ENCODE measurements at places on chromosomes 2 and 18.

DNA sequence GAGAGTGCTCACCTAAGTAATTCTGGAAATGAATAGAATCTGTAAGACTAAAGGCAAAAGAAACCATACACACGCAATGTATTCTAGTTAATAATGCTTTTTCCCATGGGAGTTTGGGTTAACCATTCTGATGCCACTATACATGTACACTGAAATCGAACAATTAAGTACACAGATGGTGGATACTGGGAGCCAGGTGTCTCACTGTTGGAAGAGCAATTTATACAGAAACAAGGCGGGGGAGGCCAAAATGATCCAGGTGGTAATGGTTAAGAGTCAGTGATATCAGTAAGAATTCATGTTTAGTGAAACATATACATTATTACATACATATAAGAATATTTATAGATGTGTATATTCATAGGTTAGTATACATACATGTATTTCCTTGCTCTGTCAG, 67.2 kb downstream of the TMEM131 start:
- no peak for DNase-seq

DNA sequence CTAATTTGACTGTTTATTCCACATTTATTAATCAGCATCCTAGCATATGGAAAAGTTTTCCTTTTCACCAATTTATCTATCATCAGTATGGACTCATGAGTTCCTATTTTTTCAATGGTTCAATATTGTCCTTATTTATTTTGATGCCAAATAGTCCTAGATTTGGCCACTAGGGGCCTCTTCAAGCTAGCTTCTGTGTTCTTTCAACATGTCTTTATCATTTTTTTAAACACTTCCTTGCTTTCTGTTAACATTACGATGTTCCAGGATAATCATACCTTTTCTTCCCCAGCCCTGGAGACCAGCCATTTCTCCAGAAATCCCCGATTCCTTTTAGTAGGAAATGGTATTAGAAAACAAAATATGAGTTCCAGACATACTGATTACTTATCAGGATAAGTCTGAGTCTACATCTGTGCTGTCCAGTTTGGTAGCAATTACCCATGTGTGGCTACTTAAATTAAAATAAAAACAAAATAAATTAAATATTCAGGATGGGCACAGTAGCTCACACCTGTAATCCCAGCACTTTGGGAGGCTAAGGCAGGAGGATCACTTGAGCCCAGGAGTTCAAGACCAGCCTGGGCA, 70.6 kb downstream of the RPE start:
- DNase-seq: no peak

GRCh38 chr18:55319459-55320193, 268.4 kb downstream of the TCF4 start:
- DNase-seq: no peak

DNA sequence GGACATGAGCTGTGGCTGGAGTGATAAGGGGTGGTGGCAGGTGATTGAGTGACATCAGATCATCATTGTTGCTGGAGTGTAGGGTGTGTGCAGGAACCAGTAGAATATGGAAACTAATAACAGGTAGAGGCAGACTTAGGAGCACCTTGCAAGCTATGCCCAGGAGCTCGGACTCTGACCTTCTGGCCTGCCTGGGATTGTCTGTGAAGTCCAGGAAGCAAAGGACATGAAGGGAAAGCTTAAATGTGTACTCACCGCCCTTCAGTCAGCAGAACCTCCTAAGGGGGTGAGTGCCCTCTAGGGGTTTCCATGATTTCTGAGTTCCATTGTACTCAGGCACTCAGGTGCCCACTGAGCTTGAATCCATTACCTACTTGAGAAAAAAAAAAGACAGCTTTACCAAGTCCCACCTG, 104.2 kb downstream of the CRIM1 start:
- DNase-seq: no peak

- DNase-seq: no peak
These were observed 11.7 kb downstream of the TTC21B start for GRCh38 chr2:165941827-165942226.

- DNase-seq: no peak
These were observed 82.8 kb downstream of the INHBB start for GRCh38 chr2:120428748-120429147.

DNA sequence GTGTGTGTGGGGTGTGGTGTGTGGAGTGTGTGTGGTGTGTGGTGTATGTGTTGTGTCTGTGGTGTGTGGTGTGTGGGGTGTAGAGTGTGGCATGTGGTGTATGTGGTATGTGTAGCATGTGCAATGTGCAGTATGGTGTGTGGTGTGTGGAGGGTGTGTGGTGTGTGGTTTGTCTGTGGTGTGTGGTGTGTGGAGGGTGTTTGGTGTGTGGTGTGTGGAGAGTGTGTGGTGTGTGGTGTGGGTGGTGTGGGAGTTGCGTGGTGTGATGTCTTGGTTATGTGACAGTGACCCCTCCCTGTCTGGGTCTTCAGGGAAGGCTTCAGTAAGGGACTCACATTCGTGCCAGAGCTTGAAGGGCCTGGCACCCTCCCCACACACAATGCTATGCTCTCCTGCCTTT, 718.2 kb upstream of the SOX11 start:
- DNase-seq: no peak

DNA sequence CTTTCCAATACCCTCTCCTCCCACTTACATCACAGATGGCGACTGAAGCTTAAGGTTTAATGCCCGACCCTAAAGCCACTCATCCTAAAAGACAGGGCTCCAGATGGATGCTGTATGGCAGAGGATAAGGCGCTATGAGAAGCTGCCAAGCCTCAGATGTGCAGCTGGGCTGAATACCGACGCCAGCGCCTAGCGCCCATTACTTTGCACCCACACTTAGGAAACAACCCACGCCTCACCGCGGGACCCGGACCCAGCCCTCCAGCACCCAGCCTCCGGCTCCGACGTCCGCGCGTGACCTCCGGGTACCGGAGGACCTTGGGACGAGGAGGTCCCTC, 335 bp downstream of the TRAK2 start:
- no peak for DNase-seq

DNA sequence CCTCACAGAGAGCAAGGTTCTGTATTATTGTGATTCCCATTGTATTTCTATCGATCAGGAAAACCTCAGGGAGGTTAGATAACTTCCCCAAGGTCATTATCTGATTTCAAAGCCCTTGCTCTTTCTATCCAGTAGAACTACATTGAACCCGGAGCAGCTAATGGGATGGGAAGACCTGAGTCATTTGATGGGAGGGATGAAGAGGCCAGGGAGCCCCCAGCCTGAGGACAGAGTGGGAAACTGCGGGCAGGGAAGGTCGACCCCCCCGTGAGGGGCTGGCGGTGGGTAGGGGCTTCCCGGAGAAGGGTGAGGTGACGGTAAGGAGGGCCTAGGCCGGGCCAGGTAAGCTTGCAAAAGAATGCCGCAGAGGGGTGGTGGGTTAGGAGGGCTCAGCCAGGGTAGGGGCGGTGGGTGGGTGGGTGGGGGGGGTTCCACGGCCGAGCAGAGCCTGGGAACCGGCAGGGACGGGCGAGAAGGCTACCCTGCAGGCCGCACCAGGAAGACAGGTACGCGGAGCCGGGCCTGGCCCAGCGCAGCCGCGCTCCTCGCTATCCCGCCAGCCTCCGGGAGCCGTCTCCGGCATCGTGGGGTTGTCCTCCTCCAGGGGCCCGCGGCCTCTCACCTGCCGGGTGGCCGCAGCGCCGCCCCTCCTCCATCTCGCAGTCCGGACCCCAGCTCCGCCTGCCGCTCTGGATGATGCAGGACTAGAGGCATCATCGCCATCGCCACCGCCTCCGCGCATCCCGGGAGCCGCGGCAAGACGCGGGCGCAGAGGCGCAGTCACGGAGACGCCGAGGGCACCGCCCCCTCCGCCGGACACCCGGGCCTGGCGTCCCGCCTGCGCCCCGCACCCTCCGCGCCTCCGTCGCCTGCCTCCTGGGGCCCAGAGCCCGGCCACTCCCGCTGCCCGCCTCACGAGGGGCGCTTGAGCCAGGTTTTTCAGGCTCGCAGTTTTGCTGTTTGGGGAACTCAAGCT, at the start of gene GPR75:
Gene GPR75, minus strand, starts transcription at position 762 of the 976 bp plus-strand sequence. CDS start 5,211 bp downstream, outside the sequence.
- no peak for DNase-seq

DNA sequence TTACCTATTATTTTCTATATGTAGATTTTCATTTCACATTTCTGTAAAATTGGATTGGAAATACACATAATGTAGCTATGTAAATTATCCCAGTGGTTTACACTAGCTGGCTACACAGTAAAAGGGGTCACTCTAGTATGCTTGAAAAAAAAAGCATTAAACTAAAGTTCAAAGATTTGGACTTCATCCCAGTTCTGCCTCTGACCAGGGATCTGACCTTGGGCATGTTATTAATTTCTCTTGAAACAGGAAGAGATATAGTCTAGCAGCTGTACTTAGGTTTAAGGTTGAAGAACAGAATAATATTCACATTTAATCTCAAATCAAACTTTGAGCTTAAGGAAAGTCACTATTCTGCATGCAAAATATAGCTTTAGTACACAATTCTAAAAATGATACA, 64.5 kb upstream of the RPE start:
- no peak for DNase-seq

DNA sequence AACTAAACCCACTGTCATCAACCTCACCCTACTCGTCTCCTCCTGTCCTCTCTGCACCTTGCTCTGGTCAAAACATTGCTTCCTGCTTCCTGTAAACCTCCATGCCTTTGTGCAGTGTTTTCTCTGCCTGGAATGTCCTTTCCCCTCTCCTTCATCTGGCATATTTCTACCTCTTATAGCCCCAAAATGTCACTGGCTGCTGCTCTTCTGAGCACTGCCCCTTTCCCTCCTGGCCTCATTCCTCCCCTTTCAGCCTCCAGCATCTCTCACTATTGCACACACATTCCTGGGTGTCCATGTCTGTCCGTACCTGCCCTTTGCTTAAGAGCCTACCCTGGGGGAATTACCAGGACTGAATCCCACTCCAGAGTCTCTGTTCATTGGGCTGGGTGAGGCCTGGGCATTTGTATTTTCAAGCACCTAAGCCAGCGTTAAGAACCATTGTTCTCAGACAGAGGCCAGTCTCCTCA, 84.9 kb downstream of the MOGAT1 start:
- DNase-seq: no peak

DNA sequence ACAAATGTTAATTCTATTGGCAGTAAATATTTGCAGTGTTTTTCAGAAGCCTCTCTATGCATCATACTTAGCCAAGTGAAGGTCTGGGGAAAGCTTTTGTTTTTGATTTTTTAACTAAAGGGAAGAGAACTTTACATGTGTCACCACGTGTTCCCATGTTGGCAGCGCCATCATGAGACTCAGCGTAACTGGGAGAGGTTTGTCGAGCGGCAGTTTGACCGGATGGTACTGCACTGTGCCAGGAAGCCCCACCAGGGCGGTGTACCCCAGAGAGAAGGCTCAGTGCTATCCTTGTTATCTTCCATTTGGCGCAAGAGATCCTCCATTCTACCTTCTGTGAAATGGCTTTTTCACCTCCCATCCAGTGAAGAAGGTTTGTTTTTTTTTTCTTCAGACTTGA, 38.5 kb downstream of the KIF5C start:
- no peak for DNase-seq

GRCh38 chr2:86189782-86190416, 5.4 kb downstream of the IMMT start:
- DNase-seq: no peak

DNA sequence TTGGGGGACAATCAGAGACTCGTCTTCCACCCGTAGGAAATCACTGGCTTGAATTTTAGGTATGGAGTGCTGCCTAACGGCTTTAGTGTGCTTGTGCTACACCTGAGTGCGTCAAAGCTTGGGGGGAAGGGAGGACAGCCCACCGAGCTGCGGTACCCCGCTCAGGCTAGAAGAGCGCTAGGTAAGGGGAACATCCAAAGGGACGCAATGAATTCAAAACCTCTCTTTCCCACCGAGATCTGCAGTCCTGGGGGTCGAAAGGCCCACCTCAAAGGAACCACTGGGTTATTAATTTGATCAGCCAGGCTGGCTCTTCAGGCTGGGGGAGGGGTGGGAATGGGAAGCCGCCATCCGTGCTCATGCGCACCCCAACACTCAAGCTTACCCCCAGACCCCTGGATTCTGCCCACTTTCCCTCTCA, 2.7 kb downstream of the EPHA4 start:
- DNase-seq: no peak

DNA sequence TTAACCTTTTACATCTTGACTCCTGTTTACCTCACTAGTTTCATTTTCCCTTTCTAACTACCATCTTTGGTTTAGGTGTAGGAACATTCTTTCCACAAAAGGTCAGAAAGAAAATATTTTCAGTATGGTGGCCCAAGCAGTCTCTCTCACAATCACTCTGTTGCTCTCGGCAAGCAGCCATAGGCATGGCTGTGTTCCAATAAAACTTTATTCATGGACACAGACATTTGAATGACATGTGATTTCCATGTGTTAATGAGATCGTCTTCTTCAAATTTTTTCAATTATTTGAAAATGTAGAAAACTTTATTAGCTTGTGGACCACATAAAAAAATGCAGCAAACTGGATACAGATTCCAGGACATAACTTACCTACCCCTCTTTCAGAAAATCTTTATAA, 109.7 kb upstream of the CNTNAP5 start:
- no peak for DNase-seq

- no peak for DNase-seq
These were observed 62.1 kb downstream of the TLK1 start for GRCh38 chr2:171098607-171099006.

GRCh38 chr2:146365041-146365440, 1479.8 kb upstream of the ACVR2A start:
- no peak for DNase-seq

- no peak for DNase-seq
These were observed 125.9 kb downstream of the MSH2 start for GRCh38 chr2:47528874-47529273.

GRCh38 chr2:102698369-102699111, 63.3 kb upstream of the TMEM182 start:
- DNase-seq: no peak

DNA sequence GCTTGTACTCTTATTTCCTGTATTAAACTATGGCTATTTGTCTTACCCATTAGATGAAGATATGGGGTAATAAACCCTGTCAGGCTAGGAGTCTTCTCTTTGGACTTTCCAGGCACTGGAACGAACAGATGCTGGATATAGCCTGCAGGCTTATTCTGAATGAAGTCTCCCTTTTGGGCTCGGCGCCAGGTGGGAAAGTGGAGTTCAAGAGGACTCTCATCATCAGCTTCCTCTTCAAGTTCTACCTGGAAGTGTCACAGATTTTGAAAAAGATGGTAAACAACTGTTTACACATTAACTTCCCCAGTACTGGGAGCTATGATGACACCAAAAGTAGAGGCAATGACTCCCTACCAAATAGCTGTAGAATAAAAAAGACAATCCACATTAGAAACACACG, 27.9 kb downstream of the AOX1 start:
- DNase-seq: no peak

GRCh38 chr2:235541838-235542549, 48.2 kb downstream of the AGAP1 start:
- no peak for DNase-seq

DNA sequence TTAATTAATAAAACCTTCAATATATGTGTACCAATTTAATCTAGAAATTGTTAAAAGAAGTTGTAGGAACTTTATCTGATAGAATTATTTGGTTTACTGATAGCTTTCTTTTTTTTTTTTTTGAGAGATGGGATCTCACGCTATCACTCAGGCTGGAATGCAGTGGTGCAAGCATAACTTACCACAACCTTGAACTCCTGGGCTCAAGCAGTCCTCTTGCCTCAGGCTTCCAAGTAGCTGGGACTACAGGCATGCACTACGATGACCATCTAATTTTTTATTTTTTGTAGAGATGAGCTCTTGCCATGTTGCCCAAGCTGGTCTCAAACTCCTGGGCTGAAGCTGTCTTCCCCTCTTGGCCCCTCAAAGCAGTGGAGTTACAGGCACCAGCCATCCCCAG, 66.8 kb downstream of the CCDC138 start:
- DNase-seq: no peak

Data from activated CD4-positive, alpha-beta T cell treated with anti-CD3 and anti-CD28 coated beads, Interleukin-2, amount 50 U/mL, for 4 hours (primary cell).